A673 (cell line): ENCODE measurements at places on chromosomes 4 and X.
A peak's percentile ranks its signal among the peaks of the same experiment; 100 is the strongest.

DNA sequence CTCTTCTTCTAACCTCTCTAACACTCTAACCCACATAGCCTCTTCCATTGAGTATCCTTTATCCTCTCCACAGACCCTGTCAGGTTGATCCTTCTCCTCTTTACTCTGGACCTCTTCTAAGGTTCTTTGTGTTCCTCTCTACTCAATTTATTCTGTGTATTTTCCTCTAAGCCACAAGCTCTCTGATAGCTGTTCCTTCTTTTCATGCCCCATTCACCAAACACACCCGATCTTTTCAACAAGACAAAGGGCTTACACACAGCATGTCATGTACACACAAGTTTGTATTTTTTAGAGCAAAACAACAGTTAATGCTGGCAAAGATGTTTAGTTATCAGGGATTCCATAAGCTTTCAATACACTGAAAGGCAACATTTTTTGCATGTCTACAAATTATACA lies 1.9 kb downstream of the SPIN2B start:
- no peak for DNase-seq

DNA sequence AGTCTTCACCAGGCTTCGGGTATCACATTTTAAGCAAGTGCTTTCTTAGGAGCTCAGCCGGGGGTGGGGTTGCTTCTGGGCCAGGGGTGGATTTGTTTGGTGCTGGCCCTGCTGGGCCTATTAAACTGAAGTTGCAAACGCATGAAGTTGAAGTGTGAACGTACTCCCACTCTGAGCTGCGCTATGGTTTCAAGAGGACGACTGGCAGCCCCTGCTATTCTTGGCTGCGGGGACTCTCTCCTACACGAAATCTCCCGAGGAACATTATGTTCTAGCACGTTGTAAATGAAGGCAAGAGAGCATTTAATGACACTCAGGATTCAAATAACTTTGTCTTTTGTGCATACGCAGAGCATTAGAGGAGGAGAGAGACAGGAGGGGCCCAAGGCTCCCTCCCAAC lies 401.3 kb upstream of the BOD1L1 start:
- DNase-seq = no peak

- DNase-seq = peak; percentile 13
Measured at GRCh38 chr4:2141762-2142451, 82.8 kb downstream of the NAT8L start.

DNA sequence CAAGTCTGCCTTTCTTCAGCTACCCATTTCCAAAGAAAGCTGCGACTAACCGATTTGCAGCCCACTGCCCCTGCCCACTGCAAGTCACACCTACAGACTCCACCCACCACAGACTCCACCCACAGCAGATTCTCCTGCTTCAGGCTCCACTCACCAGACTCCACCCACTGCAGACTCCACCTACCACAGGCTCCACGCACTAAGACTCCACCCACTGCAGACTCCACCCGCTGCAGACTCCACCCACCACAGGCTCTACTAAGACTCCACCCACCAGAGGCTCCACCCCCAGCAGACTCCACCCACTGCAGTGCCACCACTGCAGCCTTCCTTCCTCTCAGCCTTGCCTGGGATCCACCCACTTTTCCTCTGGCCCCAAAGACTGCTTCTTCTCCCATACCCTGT lies 41.3 kb downstream of the ABLIM2 start:
- DNase-seq = peak; percentile 80
